ENCODE measurements at places on chromosomes 3 and 15.

GRCh38 chr3:110181226-110181625 lies 843.9 kb upstream of the DPPA4 start:
- DNase-seq: no peak

- DNase-seq: no peak
Measured at GRCh38 chr15:69758810-69759790, 306.5 kb downstream of the RPLP1 start.

DNA sequence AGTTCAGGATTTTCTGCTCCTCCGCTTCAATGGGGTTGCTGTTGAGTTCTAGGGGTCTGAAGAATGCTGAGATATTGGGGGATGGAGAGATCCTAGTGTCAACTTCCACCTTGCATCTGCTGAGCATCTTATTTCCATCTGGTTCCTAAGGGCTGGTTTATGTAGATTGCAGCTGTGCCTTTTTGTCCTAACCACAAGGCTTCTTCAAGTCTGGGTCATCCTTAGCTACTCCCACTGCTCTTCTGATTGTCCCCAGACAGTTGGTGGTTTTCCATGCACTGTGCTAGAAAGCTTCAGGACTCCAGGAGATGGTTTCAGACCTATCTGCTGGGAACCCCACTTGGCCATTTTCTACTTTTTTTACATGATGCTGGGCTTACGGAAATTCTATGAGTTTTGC lies 125.0 kb downstream of the IL20RB start:
- no peak for DNase-seq

GRCh38 chr3:132916096-132916495 lies 122.1 kb upstream of the TMEM108 start:
- no peak for DNase-seq

- DNase-seq: no peak
Measured at GRCh38 chr3:32285891-32286290, 47.4 kb downstream of the CMTM8 start.

DNA sequence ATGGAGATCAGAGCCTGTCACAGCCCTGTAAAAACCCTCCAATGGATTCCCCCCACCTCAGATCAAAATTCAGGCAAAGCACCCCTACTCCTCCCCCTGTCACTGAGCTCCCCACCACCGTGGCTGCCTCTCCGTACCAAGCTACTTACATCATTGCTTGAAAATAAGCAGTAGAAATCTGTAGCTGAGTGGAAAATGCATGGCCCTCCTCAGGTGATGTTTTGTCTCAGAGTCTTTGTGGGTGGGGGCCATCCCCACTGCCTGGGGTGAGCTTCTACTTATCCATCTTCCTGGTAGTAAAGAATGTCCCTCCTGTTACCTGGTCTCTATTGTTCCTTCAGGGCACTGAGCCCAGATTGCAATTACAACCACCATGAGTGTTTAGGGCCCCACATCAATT lies 34.5 kb downstream of the SLCO2A1 start:
- DNase-seq: no peak

DNA sequence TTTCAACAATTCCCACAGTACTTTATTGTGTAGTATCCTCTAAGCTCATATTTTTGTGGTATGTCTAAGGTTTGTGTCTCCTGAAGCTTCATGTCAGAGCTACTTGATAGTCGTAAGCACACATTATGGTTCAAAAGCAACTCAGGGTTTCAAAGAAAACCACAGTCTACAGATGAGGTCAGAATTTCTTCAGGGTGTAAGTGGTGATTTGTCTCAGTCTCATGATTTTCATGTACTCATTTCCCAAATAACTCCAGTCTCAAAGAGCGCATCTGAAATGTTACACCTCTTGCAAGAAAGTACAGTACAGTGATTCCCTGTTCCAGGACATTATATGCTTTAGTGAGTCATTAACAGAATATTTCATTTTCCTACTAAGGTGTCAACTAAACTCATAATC lies 47.5 kb upstream of the SSR3 start:
- no peak for DNase-seq

- no peak for DNase-seq
Measured at GRCh38 chr15:52667597-52667996, 11.6 kb downstream of the ATOSA start.

DNA sequence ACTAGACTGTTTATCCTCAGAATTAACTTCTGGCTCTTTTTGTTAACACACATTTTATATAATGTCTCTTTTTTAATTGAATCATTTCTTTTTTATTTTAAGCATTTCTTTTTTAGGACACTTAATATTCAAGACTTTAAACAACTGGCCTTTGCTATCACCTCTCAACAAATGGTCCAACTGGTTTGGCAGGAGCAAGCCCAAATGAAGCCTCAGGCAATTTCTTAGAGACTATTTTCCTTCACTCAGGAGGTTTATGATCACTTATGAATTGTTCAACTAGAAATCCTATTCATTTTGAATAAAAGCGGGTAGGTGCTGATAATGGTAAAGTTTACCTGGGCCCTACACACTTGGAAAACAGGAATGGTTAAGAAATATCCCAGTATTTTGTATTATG lies 705.6 kb upstream of the GBE1 start:
- no peak for DNase-seq

DNA sequence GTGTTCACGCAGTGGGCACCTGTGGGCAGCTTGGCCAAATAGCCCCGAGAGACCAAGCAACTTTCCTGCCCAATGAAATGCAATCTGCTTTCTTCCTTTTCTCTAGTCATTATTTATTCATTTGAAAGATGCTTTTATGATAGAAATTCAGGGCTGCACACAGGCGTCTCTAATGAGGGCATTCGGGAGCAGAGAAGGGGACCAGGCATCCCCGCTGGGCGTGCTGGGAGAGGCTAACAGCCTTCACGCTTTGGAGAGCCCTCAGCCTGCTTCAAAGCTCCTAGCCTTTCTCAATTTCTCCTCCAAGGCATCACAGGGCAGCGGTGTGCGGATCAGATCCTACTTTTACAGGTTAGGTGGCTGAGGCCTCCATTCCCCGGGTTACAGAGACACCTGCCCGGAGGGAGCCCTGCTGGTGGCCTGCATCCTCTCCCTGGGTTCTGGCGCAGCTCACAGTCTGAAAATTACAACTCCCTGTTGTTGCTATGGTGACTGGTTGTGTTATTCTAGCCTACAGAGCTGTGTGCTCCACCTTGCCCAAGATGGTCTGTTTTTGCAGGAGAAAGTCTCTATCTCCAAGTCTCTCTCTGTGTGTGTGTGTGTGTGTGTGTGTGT lies 21.8 kb upstream of the KLF13 start:
- peak; percentile 52 for DNase-seq

DNA sequence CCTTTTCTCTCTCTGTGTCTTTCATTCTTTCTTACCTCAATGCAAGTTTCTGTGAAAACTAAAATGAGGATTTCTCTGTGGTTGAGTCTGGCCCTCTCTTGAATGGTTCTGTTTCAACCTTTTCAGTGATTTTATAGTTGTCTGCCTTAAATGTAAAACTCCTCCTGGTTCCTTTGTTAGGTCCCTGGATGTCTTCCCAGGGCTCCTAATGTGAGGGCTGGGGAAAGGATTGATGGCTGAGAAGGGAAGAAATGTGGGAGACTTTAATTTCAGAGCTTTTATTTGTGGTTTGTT lies 90.6 kb upstream of the GRM7 start:
- no peak for DNase-seq

DNA sequence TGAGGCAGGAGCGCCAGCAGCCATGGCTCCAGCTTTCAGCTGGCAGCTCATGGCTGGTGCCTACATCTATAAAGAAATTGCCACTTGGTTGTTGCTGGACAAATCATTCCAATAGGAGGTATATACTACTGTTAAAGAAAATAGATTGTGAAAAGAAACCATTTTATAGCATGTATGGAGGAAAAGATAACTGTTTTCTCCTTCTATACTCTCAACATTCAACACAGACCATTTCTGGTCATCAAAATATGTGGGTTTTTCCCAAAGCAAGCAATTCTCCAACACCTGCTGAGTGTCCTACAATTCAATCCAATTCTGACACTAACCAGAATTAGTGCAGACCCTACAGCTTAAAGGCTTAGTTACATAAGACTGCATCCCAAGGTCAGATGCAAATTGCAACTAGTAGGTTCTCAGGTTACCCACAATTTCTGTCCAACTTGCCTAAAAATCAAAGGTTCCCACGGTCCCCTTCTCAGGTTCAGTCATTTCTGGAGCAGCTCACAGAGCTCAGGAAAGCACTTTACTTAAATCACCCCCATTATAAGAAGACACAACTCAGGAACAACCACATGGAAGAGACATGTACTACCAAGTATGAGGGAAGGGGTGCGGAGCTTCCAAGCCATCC lies 42.4 kb upstream of the STRIT1 start:
- no peak for DNase-seq

DNA sequence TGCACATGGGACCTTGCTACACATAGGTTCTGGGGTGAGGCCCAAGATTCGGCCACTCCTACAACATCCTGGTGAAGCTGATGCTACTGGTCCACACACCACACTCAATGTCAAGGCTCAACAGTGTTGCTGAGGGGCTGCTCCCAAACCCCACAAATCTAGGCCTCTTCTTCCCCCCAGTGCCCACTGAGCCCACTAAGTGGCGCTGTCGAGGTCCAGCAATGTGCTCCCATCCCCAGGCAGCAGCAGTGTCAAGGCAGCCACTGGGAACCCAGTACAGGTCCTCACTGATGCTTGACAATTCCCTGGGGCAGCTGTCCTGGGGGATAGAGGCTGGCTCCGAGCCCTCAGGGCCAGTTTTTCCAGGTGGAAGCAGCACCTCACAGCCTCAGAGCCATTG lies 21.5 kb downstream of the SCN5A start:
- DNase-seq: no peak

DNA sequence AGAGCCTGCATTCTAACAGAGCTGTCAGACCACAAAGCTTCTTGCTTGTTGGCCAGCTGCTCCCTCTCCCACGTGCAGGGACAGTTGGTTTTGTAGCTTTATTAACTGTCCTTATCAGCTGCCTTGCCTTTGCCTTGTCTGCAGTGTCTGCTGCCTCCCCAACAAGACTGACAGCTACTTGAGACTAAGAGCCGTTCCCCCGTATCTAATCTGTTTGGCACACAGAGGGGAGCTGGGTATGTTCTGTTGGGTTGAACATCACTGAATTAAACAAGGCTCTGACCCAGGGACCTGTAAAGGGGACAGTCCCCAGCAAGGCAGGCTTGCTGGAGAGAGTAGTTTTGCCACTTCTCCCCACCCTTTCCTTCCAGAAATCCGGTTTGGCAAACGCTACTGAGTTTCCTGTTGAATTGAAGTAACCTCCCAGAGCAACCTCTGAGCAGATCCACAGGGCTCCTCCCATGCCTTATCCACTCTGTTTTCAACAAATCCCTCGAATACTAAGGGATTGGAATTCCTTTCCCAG lies 116.1 kb downstream of the ANP32A start:
- no peak for DNase-seq

DNA sequence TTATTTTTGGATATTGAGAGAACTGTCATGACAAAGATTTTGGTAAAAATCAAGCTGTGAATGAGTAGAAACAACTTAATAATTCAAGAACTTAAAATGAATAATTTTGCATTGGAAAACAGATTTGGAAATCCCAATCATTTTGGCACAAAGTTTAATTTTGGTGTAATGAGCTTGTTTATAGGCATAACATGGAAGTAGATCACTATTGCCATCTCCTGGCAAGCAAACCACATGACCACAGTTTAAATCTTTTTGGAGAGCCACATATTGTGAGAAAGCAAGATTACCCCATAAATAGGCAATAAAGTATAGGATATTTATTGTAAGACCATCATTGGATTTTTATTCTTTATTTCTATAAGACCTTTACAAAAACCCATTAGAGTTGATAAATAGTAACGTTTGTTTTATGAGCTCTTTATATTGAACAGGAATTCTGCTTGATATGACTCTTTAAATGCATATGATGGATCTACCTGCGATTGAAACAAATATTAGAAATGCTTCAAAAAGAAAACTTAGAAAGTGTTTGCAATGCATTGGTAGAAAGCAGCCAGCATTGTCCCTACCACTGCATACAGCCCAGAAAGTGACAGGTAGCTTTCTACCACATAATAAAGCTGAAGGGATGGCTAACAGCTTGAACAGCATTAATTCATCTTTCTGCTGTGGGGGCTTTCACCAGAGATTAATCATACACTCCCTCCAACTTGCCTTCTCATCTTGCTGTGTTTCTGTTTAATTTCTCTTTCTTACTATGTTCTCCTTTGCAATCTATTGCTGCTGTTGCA lies 766.8 kb downstream of the TBL1XR1 start:
- DNase-seq: peak; percentile 68

DNA sequence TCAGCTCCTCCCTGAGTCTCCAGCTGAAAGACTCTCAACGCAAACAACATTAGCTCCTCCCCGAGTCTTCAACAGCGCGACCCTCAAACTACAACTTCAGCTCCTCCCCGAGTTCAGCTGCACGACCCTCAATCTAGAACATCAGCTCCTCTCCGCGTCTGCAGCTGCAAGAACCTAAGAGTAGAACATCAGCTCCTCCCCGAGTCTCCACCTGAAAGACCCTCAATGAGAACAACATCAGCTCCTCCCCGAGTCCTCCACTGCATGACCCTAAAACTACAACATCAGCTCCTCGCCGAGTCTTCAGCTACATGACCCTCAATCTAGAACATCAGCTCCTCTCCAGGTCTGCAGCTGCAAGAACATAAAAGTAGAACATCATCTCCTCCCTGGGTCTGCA lies 78.3 kb downstream of the TFRC start:
- no peak for DNase-seq

DNA sequence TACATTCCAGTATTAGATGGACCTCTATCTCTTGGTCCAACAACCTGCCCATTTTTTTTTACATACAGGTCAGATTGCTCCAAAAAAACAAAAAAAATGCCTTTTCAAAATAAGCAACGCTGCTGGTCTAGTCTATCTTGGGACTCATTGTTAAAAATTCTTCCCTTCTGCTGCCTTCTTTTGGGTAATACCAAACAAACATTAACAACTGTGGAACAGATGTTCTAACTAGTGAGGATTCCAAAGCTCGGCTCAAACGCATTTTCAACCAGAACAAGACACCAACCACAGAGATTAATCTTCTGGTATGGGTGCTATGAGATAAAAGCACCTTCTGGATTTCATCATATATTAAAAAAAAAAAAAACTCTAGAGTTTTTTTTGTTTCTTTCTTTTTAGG lies 24.7 kb downstream of the ARHGAP31 start:
- no peak for DNase-seq

- no peak for DNase-seq
Measured at GRCh38 chr3:59469948-59470723, 420.3 kb upstream of the CFAP20DC start.

DNA sequence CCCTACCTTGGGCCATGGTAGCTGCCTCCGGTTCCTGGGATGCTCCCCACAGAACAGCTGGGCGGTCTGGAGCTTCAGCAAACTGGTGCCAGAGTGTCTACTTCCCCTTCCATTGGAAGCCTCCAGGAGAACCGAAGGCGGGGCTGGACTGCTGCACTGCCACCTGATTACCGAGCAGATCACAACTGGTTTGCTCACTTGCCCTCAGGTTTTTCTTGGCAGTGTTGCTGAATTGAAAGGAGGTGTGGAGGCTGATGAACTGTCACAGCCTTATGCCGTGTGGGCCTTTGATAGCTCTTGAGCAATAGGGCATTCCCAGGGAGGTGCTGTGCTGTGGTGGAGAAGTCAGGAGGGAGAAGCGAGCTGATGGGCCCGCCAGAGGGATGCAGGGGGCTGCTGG lies at the start of gene TGM5:
TSS of gene TGM5 (minus strand) at position 95 of the 400 bp plus-strand sequence. CDS start at position 16, 79 bp downstream.
- DNase-seq: no peak

- no peak for DNase-seq
Measured at GRCh38 chr15:98755138-98755537, 106.8 kb downstream of the IGF1R start.

- DNase-seq: no peak
Measured at GRCh38 chr15:42507514-42507913, 12.1 kb downstream of the SNAP23 start.

Measured in NCI-H2107 (cell line).